ENCODE measurements at places on chromosomes 4 and X.

DNA sequence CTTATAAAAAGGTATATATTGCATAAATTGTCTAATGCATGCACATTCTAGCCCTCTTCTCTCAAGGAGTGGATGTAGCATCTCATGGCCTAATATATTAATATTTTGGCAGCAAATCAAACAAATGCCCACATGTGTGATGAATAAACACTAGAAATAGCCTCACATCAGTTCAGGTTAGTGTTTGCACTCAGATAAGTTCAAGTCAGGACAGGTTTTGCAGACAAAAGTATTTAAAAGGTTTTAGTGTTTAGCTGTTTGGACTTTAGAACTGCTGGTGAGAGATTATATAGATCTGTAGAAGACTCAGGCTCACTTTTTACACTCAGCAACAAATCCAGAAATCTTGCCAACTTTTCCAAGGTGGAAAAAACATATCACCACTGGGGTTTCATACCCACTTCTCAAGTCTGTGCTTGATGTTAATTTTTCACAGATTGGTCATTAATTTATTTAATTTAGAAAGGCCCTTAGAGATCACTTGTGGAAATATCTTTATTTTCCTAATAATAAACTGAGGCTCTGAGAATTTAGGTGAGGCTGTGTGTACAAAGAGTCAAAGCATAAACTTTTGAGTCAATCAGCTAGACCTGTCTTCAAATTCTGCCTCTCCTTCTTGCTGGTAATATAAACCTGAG lies 362.6 kb downstream of the GASK1B start:
- no peak for DNase-seq

DNA sequence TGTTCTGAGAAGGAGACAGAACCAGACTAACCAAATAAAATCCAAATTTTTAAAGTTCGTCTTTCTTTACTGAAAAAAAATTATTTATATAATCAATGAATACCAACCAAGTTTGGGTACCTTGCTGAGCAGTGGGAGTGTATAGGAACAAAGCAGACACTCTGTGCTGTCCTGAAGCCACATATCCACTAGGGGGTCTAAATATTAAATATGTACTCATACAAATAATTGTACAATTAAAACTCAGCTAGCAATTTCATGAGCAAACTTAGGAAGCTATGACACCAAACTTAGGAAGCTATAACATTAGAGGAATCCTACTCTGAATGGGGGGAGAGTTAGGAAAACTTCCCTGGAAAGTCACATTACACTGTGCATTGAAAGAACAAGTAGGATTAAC lies 582.0 kb upstream of the EPHA5 start:
- DNase-seq = no peak

GRCh38 chr4:165926307-165926706 lies 53.3 kb downstream of the TLL1 start:
- DNase-seq = no peak

DNA sequence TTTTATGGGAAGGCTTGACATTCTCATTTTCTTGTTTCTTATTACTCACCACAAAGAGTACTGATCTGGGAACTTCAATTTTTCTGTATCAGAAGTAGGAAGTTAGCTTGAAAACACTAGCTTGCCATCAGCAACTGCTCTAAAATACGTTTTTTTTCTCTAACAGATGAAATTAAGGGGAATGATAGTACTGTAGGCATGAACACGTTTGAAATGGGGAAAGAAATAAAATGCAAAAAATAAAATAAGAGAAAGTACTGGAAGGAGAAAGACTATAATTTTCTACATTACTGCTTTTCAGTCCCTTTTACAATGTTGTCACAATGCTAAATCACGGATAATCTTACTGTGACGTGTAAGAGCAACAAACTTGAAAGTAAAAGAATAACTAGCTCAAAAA lies 1.5 kb downstream of the RADX start:
- no peak for DNase-seq

GRCh38 chr4:126753592-126753991 lies 879.2 kb upstream of the INTU start:
- DNase-seq = no peak

DNA sequence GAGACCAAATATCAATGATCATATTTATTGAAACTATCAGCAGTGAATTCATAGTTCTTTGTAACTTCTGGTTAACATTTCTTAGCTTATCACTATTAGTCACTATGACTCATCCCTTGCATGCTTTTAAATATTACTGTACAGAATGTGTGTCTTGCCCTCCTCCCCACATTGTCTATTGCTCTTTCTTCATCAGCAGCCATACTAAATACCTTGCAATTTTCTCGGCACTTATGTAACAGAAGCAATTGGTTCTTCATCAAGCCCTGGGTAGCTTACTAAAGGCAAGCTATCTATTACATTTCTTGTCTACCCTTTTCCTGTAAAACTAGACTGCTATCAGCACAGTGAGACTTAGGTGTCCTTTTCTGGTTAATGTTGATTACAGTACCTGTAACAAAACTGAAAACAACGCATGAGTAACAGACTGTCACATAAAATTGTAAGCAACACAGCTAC lies 8.2 kb downstream of the KLHL4 start:
- no peak for DNase-seq

GRCh38 chr4:186700746-186701145 lies 22.9 kb downstream of the FAT1 start:
- no peak for DNase-seq

GRCh38 chr4:14877246-14878225 lies 124.7 kb upstream of the CPEB2 start:
- no peak for DNase-seq

GRCh38 chr4:22427675-22428074 lies 88.2 kb downstream of the ADGRA3 start:
- DNase-seq = no peak

DNA sequence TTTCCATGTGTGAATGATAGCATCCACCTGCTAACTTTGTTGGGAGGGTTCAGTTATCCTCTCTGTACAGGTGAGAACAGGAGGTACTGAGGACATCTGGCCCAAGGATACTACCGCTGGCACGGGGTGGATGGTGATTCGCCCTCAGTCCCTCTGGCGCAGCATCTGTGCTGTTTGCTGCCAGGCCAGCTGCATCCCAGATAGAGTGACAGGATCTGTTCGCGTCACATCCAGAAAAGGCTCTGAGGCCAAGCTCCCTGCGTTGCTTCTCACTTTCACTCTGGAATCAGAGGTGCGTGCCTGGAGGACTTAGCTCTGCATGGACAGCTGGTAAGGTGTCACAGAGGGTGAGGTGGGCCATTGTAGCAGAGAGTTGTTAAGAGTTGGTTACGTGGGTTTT lies 95.4 kb downstream of the TBL1X start:
- no peak for DNase-seq

DNA sequence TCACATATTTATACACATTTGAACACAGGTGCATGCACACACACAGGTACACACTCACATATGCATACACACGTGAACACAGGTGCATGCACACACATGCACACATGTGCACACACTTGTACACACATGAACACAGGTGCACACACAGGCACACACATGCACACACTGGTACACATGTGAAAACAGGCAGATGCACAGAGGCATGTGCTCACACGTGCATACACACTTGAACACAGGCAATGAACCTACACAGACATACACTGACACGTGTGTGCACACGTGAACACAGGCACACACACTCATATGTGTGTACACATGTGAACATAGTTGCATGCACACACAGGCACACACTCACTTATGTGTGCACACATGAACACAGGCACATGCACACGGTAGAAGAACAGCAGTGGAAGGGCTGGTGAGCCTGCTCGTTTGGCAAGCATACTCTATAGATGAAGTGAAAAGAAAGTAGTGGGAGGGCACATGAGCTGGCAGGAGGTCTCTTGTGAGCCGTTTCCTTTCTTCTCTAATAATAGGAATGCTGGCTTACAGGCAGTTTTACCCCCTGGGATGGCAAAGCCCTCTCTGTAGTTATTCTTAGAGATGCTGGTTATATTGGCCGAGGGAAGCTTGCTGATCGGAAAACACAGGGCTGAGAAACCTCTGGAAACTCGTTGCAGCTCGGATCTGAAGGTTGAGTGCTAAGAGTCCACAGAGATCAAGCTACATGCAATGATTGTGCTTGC lies 279.6 kb upstream of the CLNK start:
- peak; percentile 71 for DNase-seq

- DNase-seq = no peak
Measured at GRCh38 chr4:169024762-169025161, 14.7 kb upstream of the CBR4 start.

DNA sequence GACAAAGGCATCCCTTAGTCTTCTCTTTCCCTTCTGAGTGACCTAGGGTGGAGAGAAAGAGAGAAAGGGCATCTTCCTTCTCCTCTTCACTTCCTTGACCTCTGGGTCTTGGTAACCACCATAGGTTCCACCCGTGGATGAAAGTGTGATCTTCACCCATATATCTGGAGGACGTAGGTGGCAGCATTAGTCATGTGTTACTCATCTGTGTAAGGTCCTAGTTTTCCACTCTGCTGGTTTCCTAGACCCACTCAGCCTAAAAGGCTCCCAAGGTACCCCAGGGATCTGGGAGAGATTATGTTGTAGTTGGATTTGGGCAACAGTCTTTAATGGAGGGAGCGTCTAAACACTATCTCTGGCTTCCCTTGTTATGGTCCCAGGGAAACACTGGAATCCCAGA lies 45.5 kb upstream of the RAB9B start:
- no peak for DNase-seq

GRCh38 chr4:41538887-41539498 lies 1.0 kb downstream of the LIMCH1 start:
- DNase-seq = no peak

GRCh38 chrX:140733766-140734342 lies 24.3 kb downstream of the LINC00632 start:
- no peak for DNase-seq

DNA sequence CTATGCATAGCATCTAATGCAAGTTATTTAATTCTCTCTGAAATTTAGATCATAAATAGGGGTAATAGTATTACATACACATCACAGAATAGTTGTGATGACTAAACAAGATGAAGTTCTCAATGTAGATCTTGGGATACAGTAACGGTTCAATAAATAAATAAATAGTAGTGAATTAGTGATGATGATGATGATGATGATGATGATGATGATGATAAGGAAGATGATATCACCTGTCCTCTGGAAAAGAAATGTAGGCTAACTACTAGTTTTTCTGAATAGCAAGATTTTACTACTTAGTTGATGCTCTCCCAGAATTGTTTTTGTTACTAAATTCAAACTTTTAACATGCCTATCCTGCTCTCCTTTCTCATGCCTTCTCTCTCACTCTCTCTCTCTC lies 30.3 kb downstream of the SH3BGRL start:
- DNase-seq = no peak

DNA sequence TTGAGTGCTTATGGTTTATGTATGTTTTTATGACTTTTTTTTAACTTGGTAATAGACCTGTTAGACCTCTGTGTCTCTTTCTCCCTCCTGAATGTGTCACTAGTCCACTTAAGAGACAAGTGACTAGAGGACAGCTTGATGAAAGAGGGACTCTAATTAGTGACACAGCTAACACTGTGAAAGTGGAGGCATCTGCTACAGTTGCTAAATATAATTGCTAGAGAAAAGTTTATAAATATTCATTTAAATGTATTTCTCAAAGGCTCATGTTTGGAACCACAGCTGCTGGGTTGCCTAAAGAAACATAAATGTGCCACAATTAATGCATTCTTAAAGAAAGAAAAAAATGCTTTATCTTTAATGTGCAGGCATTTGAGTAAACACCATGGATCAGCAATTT lies 176.4 kb downstream of the FRMPD4 start:
- no peak for DNase-seq

DNA sequence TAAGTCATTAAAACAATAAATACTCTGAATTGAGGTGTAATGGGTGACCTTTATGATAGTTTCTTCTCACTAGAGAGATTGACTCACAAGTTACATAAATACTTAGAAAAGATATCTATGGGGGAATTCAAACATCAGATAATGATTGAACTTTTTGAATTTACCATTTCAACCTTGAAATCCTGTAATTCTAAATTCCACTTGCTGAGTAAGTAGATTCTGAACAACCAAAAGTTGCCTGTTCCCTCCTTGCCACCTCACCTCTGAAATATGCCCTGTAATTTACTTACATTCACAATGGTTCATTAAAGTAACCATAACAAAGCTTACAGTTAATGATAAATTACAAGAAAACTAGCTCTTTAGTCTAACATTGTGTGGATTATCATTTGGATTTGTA lies 43.3 kb upstream of the SLC39A8 start:
- DNase-seq = no peak

DNA sequence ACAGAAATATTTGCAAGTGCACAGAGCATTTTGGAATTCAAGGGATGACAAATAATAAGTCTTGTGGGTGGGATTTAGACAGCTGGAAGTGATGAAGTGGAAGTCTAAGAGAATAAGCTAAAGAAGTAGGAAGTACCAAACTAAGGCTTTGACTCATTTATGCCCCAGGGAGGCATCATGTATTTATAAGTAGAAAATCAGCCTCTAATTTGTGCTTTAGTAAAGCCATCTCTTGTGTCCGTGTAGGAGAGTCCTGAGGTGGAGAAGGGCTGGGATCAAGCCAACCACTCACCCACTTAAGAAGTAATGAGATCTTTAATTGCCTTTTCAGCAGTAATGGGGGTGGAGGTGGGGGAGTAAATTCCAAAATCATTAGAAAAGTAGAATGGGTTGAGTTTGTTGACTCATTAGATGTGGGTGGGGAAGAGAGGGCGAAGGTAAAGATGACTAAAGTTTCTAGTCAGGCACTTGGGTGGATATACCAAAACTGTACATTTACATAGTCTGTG lies 356.7 kb downstream of the STIM2 start:
- no peak for DNase-seq

DNA sequence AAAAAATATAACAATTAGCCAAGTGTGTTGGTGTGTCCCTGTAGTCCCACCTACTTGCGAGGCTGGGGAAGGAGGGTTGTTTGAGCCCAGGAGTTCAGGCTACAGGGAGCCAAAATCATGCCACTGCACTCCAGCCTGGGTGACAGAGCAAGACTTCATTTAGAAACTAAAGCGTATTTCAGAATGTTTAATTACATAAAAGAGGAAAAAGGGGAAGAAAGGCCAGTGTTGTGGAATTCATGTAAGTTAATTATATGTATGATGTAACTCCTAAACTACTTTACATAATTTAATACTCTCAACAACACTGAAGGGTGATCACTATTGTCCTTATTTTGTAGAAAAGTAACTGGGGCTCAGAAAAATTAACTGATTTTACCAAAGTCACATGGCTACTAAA lies 67.2 kb upstream of the HOPX start:
- no peak for DNase-seq

DNA sequence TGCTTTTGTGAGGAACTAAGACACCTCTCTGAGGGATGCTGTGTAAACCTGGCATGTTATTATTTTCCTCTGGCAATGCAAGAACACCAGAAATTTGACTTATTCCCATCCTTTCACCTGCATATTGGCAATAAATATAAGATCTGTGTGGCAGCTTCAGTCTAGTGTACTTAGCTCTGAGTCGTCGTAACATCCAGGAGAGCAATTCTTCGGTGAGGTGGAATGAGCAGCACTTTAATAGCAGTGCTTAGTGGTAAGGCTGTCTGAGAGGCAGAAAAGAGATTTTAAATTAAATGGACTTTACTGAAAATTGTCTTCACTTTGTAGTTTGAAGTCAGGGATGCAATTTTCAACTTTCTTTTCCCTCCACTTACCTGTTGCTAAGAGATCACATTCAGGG lies 344.9 kb downstream of the PCDH7 start:
- no peak for DNase-seq

- DNase-seq = no peak
Measured at GRCh38 chr4:155667568-155668511, 1.2 kb downstream of the GUCY1A1 start.

Data from brain pericyte (primary cell).